Fibroblast of skin of back (primary cell): ENCODE measurements at places on chromosomes 1 and 21.

- no peak for DNase-seq
These were observed 1.2 kb downstream of the S100A5 start for GRCh38 chr1:153539395-153540093.

- no peak for DNase-seq
These were observed 276.9 kb downstream of the VAV3 start for GRCh38 chr1:107687849-107688753.

- no peak for DNase-seq
These were observed 378.9 kb downstream of the PLPP3 start for GRCh38 chr1:56200442-56200841.

GRCh38 chr21:10272216-10272615, 249.2 kb upstream of the TPTE start:
- peak; percentile 13 for DNase-seq

DNA sequence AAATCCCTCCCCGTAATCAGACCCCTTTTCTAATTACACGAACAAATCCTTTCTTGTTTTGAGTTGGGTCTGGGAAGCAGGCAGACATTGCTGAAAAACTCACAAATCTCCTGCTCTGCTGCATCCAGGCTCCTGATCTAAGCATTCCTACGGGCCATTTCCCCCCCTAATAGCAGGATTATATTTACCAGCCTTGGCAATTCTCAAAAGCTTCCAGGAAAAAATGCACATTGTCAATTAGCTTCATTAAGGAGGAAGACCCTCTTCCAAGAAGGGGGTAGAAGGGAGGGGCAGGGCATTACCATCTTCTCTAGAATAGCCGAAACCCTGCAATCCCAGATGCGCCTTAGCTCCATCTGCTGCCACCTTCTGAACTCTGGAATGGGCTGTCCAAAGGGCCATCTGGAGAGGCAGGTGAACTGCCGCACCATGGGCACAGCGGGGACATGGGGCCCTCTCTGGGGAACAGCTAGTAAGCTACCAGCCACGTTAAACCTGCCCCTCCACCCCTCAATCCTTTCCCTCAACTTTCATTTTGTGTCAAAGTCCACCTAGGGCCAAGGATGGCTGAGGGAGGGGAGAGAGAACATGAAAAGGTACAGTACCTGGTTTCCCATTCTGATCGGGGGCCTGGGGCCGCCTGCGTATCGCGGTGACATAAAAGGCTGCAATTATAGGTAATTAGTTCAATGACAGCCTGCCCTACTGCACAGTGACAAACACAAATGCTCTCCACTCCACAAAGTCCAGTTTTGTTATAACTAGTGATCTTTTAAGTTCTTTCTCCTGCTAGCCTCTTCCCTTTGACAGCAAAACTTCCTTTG, 56.8 kb downstream of the MRPL37 start:
- no peak for DNase-seq
